ENCODE measurements at places on chromosomes 5 and 9.

DNA sequence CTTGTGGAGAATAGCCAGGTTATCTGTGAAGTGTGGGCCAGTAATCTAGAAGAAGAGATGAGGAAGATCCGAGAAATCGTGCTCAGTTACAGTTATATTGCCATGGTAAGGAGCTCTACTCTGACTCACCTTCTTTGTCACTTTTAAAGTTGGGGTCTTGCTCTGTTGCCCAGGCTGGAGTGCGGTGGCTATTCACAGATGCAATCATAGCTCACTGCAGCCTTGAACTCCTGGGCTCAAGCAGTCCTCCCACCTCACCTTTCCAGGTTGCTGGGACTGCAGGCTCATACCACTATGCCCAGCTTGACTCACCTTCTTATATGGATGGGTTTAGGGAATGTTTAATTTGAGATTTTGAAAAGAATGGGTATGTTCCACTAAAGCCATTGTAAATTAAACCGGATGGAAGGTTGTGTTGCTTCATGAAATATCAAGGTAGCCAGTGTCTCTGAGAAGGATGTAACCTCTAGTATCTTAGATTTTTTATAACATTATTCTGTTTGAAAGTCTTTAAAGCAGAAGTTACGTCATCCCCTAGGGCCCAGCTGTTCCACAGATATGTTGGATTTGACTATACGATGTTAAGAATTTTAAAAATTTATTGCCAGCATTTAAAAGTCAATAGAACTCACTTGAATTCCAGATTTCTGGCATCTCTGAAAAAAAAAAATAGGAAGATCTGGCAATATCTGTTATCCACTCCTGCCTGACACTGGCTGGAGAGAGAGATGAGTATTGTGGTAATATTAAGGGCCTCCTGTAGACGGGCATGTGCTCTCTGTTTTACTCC, 5.1 kb downstream of the CNOT8 start:
- DNase-seq: no peak

GRCh38 chr5:19555876-19556275, 432.1 kb downstream of the CDH18 start:
- no peak for DNase-seq

GRCh38 chr9:136614967-136615623, 47.6 kb upstream of the EGFL7 start:
- DNase-seq: no peak

DNA sequence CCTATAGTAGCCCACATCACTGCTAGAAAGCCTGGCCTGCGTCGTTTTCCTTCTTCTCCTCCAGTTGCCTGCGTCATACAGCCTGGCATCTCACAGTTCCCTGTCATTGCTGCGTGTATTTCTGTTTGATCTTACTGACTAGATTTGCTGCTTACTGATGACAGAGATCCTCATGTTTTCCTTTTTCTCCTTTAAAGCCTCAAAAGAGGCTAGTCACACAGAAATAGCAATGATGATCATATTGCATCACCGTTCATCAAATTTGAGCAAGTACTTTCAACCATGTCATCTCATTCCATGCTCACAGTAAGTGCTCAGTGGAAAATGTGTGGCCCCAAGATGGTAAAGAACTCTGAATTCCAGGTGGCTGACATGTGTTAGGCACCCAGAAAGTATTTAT, 76.8 kb downstream of the MVB12B start:
- no peak for DNase-seq

- no peak for DNase-seq
Measured at GRCh38 chr5:175556794-175557193, 78.4 kb downstream of the SFXN1 start.

- no peak for DNase-seq
Measured at GRCh38 chr5:18036531-18036930, 402.3 kb downstream of the TAF11L14 start.

- DNase-seq: no peak
Measured at GRCh38 chr5:29061381-29061780, 2023.0 kb upstream of the CDH9 start.

DNA sequence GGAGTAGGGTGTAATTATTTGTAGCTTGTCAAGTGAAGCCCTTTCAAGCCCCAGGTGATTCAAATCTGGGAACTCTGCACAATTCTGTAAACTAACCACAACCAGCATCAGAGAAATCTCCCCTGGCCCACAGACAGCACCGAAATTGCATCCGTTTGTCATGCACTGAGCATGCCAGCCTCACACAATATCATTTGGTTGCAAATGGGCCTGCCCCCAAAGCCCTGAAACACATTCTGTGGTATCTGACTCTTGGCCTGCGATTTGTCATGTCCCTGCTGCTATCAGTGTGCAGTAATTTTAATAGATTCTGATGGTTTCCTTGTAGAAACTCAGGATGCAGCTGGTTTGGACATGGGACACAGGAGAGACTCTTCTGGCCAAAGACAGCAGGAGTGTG, 35.3 kb downstream of the SNX24 start:
- DNase-seq: no peak

DNA sequence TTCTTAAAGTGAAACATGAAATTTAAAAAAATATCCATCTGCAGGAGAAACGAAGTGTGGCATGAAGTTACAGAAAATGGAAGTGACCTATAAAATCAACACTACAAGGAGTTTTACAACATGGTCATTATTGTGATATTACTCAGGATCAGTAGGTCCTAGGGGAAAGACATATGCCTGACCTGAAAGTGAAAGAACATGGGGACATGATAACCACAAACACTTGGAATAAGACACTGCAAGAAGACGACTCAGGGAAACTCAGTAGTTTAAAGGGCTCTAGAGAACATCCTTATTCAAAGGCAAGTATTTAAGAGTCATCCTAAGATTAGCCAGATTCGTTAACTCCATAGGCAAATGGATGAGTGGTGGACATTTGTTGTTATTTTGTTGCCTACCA, 19.9 kb upstream of the LPAR1 start:
- DNase-seq: no peak

GRCh38 chr5:74019923-74020322, 393.9 kb downstream of the ARHGEF28 start:
- DNase-seq: no peak

DNA sequence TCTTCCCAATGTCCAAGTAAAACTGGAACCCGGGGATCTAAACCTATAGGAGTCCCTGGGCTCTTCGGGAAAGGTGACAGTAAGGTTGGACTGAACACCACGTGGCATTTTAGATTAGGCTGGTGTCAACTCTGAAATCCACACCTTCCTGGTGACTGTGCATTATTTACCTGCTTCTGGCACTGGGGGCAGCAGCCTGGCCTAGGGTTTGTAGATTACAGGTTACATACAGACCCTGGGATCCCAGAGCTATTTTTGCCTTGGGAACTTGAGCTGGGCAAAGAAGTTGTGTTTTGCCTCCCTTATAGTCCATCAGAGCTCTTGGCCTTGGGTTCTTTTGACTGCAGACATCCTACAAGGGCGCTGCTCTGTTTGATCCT, 173.2 kb downstream of the DAB2IP start:
- DNase-seq: no peak

GRCh38 chr5:38670878-38671277, 114.4 kb upstream of the LIFR start:
- DNase-seq: no peak

GRCh38 chr9:79015951-79016350, 555.8 kb upstream of the TLE4 start:
- DNase-seq: no peak

DNA sequence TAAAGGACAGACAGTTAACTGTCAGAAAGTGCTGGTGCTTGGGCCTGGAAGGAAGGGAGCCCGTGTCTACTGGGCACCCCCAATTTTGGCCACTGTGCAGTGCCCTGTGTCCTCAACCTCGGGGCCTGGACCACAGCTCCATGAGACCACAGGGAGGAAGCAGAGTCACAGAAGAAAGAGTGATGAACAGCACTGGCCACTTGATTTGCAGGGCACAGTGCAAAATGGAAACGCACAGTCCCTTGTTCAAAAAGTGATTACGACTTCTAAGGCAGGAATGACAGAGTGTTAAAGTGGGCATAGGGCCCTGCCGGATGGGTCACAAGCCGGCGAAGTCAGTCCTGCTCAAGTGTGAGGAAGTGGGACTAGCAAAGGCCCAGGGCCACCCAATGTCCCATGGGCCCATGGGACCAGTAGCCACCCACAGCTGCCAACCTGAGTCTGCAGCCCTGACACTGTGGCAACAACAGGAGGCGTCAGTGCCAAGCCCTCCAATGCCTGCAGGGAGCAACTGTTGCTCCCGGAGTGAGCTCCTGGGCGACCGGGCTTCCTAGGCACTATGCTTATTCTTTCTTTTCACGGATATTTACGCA, 85.4 kb downstream of the ADAMTS2 start:
- no peak for DNase-seq

DNA sequence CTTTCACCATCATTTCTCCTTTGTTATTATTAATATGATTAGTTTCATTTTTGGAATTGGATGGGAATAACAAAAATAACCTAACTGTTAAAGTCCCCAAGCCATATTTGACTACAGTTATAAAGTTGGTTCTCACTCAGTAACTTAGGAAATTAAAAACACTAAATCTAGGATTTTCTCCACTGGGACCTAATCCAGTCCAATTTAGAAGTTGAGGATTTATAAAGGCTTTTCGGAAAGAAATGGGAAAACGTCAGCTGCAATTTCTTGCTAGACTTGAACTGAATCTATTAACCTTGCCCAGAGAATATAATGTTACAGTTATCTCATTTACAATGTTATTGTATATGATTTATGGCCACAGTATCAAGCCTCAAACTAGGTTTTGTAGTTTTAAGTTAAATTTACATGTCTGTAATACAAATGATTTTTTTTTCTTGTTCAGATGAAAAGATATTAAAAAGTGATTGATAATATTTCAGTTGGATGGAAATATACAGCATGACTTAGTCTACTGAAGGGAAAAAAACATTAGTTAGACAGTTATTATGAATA, 524.3 kb upstream of the GRAMD2B start:
- no peak for DNase-seq

GRCh38 chr5:138713247-138713646, 40.0 kb upstream of the CTNNA1 start:
- no peak for DNase-seq

- DNase-seq: no peak
Measured at GRCh38 chr5:159442206-159442850, 112.0 kb upstream of the IL12B start.

DNA sequence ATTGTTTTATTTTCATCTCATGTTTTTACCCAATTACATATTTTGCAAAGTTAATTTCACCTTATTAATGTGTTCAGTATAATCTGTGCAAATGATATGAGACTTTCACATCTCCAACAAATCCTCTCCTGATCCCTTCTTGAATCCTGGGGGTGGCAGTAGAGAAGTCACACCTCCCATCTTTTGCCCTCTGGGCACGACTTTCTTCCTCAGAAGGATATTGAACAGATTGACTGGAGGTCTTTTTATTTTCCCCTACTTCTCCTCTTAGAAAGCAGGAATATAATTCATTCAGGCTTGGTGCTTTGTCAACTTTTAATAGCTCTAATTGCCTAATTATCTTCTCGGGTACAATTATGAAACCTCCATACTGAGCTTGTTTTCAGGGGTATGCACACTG, 1037.1 kb upstream of the NUDT12 start:
- no peak for DNase-seq

DNA sequence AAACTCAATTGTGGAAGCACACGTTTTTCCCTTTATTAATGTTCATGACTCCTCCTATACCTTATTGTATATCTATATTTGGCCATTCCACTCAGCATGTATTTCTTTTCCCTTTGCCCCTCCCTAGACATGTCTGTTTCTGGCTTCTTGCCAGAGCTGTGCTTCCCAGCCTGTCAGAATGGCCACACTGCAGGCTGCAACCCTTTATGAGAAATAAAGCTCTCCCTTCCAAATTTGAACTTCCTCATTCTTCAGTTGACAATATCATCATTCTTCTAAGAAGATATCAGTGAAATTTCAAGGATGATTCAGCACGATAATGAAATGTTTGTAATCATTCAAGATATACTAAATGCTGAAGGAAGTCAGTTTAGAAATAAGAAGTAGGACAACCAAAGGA, 107.6 kb upstream of the PRSS3 start:
- DNase-seq: no peak

DNA sequence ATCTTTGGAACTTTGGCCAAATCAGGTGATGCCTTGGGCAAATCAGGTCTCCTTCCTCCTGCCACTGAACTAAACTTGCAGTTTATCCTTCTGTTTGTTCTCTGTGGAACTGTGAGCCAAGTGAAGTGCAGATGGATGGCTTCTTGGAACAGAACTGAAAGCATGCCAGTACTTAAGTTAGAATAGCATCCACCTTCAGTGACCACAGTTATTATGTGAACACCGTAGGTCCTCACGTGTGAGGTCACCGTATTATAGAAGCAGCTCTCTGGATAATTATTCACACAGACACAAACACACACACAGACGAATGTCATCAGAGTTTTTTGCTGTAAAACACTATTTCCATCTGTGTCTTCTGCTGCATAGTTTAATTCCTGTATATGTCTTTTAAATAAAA, 162.6 kb downstream of the EFNA5 start:
- no peak for DNase-seq
